Brain pericyte (primary cell): ENCODE measurements at places on chromosomes 7 and 10.
A peak's percentile ranks its signal among the peaks of the same experiment; 100 is the strongest.

GRCh38 chr10:33333260-33334101, 986 bp downstream of the NRP1 start:
- DNase-seq = no peak

GRCh38 chr7:26426096-26426495, 134.4 kb downstream of the SNX10 start:
- DNase-seq = no peak

- no peak for DNase-seq
Observed at GRCh38 chr7:69941077-69941651, 342.9 kb downstream of the AUTS2 start.

- DNase-seq = no peak
Observed at GRCh38 chr7:115728518-115728917, 302.0 kb downstream of the TFEC start.

DNA sequence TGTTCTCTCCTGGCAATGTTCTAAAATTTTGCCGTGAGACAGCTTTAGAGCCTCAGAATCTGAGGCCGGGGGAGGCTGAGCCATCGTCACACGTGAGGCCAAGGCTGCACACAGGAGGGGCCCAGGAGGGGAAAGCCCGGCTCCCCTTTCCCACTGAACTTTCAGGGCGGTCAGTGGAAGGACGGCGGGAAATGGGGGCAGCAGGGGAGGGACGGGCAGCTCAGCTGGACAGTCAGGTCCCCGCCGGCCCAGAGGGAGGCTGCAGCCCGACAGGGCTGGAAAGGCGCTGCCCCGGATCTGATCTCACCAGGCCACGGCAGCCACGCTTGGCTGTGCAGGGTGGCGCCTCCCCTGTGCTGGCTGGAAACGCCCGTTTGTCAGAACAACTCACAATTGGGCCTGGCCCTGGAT, 43.3 kb upstream of the ADGRA1 start:
- no peak for DNase-seq

- peak; percentile 32 for DNase-seq
Observed at GRCh38 chr7:105473163-105473562, 48.9 kb downstream of the PUS7 start.

DNA sequence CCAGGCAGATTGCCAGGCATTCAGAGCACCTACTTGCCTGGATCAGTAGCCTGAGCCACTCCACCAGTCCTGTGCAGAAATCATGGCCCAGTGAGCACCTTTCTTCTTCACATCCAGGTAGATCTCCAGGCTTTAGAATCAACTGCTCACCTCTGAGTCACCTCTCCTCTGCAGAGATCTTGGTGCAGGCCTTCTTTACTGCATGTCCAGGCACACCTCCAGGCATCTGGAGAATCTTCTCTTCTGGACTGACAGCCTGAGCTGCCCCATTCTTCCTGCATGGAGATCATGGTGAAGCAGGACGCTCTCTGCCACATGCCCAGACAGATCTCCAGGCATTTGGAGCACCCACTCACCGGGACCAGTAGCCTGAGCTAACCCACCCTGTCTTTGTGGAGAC, 894.5 kb upstream of the MBL2 start:
- no peak for DNase-seq

DNA sequence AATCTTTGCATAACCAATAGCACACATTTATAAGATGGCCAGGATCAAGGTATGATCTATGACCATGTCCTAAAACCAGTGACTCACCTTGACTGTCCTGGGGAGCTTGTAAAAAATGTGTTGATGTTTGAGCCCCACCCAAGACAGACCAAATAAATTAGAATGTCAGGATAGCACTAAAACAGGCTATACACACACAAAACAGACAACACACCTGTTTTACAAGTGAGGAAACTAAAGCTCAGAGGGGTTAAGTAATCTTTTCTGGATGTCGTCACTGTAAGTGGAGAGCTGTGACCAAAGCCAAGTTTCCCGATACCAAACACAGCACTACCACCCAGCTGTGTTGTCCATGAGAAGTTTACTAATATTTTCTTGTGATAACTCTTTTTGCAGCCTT, 84.5 kb downstream of the AVL9 start:
- no peak for DNase-seq

DNA sequence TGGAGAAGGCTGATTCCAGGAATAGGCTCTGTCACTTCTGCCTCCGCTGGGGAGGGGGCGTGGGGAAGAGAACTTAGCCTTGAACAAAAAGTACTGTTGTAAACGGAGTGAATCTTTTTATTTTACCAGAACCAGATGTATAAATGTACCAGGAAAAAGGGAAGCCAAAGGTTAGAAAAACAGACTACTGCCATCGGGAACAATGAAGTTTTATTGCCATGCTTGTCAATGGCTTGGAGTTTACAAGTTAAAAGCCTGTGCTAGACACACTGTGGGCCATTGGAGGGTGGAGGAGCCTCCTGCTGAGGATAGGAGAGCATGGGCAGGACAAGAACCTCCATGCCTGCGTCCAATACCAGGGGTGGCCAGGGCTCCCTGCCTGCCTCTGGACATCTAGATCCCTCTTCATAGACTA, 161.7 kb upstream of the LYZL2 start:
- DNase-seq = no peak

DNA sequence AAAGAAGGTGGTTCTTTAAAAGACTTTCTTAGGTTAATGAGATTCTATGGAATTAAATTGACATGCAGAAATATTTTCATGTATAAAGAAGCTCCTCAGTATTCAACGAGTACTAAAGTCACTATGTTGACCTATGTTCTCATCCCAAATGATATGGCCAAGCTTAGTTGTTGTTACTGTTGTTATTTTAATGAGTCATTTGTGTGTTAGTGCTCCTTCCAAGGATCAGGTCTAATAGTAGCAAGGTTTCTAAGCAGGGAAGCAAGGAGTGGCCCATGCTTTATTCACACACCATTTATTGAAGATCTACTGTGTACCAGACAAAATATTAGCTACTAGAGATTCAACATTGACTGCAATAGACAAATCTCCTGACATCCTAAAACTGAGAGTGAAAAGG, 41.9 kb downstream of the LRRN3 start:
- DNase-seq = no peak

GRCh38 chr10:83182076-83182475, 957.2 kb upstream of the GHITM start:
- no peak for DNase-seq

- DNase-seq = no peak
Observed at GRCh38 chr7:139720705-139721231, 57.0 kb downstream of the HIPK2 start.

GRCh38 chr7:66454600-66455225, 174.0 kb upstream of the KCTD7 start:
- no peak for DNase-seq

DNA sequence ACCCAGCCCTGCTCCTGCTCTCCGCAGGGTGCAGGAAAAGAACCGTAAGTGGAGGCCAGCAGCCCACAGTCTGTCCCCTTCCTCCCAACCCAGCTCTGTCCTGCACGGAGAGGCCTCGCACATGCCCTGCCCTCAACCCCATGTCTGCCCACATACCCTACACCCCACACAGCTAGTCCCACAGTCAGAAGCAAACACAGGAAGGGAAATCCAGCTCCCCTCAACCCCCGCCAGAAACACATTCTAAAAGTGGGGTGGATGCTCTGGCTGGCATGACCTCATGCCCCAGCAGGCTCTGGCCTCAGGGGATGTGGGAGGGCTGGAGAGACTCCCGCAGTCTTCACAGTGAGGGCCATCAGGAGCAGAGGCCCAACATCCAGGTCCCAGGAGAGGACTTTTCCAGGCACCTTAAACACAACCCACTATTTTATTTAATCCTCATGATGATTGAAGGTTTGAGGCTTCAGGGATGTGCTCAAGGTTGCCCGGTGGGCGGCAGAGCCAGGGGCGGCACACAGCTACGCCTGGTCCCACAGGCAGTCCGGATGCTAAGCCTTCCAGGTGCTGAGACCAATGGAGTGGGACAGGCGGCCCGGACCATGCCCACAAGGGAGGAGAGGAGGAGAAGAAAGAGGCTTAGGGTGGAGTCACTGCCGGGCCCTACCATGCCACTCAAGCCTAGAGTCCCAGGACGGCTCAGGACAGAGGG, 29.9 kb downstream of the CALML5 start:
- DNase-seq = no peak

DNA sequence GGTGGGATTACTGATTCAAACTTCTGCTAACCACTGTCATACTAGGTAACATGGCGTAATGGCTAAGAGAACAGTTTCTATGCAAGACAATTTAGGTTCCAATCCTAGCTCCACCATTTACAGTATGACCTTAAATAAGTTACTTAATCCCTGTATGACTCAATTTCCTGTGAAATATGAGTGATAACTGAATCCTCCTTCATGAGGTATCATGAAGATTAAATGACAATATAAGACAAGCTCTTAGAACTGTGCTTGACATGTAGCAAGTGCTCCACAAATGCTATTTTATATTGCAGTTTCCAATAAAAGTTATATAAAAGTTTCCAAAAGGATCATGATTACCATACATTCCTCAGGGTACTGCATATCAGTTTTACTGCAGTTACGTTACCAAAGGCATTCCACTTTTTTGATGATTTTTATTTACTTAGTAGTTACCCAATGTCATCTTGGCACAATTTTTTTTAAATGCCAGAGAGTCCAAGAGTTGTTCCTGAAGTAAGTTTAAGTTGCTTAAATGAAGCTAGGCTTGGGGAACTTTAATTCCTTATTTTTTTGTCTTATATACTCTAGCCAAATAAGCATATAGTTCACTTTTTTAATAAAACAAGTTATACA, 7.1 kb downstream of the DOCK4 start:
- no peak for DNase-seq

DNA sequence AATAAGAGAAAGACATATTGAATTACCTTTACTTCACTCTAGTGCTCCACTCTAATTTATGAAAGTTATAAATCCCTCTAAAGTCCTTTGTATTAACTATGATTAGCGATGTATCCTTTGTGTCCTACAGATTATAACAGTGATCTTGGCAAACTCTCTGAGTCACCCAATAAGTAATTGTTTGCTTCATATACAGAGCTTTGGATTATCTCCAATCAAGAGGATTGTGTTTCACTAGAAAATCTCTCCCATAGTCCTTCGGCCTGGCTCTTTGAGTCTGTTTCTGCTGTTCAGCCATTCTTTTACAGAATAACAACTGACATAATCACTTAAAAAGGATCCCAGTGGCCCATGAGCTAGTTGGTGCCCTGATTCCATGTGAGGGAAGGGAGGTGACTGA, 9.5 kb downstream of the LMOD2 start:
- DNase-seq = no peak

- DNase-seq = no peak
Observed at GRCh38 chr7:130419658-130420057, 21.2 kb downstream of the CEP41 start.
